ENCODE measurements at places on chromosomes 13 and 19. TPM values are rescaled to one million over a fixed set of nuclear protein-coding genes. Genes with fewer than 3 reads are reported as not detected.

TSKS gene
- not detected for total RNA-seq

CDK8 gene
- total RNA-seq: 22.2 TPM

ZNF541 gene
- 0.24 TPM for total RNA-seq

EBI3 gene
- total RNA-seq: 10.1 TPM

MEDAG gene
- 6.8 TPM for total RNA-seq

IQCN gene
- total RNA-seq: 2.8 TPM

All from motor neuron (in vitro differentiated cells).